Activated CD8-positive, alpha-beta memory T cell treated with anti-CD3 and anti-CD28 coated beads, Interleukin-2, amount 50 U/mL, for 48 hours (primary cell): ENCODE measurements at places on chromosomes 13 and 19.

DNA sequence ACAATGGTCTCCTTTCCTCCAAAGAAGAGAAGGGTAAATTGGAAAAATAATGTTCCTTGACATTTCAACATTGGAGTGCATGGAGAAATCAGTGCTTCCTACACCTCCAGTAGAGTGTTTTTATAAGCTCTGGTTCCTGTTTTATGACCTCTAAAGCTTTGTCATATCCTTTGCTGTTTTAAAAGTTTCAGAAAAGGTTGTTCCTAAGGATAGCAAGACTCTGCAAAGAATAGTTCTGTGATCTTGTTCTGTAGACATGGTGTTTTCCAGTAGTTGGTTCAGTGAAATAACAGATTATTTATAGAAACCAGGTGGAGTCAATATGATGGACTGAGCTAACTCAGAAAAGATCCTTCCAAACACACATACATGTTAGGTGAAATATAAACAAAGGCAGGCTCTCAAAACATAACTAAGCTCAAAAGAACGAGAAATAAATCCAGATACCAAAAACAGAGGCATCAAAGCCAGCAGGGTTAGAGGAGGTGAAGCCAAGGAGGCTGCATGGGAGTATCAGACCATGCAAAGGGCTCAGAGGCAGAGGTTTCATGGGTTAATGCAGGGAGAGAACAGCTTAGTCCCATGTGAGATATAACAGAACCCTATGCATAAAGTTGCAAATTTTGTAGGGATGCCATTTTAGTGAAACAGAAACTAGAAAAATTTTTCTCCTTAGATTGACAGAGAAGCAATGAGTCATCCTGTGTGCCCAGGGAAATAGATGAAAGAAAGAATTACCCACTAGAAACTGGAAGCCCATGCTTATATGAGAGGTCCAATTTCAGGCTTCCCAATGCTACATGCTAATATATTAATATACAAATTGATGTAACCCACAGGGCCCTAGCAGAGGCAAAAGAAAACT, 44.3 kb downstream of the SHISA2 start:
- DNase-seq = no peak

DNA sequence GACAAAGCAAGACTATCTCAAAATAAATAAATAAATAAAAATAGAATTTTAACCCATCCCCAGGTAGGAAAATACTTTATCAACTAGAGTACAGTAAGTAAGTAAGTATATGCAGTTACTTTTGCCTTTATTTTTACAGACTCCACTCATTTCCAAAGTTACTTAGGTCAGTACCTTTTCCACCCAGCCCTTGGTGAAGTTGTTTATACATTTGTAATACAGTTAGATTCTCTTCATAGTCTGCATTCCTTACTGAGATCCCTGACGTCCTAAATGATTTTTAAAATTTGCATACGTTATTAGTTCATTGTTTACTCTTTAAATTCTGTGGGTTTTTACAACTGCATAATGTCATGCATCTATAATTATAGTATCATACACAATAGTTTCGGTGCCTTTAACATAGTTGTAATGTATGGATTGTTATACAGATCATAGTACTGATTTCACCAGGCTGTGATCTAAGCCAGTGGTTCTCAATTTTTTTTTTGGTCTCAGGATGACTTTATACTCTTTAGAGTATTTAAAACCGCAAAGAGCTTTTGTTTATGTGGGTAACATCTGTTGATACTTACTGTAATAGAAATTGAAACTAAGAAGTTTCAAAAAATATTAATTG, 10.4 kb downstream of the SETDB2 start:
- no peak for DNase-seq

DNA sequence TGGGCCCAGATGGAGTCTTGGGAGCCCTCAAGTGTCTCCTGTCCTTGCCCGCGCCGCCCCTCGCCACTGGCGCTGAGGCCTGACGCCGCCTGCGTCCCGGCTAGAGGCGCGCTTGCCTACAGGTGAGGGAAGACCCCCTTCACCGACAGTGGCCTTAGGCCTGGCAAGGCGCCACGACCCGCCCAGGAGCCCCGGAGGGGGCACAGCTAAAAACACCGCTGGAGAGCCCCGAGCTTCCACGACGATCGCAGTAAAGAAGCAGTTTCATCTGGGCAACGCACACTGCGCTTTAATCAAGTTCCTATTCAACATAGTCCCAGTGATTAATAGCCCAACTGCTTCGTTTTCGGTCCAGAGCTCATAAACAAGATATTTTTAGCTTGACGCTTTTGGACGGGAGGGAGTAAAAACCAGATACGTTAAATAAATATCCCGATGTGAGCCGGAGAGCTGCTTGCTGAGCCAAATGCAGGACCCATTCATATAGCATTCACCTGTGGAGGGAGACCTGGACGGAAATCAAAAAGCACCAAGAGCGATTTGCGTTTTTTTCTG, 1.5 kb upstream of the CEBPA start:
- no peak for DNase-seq

DNA sequence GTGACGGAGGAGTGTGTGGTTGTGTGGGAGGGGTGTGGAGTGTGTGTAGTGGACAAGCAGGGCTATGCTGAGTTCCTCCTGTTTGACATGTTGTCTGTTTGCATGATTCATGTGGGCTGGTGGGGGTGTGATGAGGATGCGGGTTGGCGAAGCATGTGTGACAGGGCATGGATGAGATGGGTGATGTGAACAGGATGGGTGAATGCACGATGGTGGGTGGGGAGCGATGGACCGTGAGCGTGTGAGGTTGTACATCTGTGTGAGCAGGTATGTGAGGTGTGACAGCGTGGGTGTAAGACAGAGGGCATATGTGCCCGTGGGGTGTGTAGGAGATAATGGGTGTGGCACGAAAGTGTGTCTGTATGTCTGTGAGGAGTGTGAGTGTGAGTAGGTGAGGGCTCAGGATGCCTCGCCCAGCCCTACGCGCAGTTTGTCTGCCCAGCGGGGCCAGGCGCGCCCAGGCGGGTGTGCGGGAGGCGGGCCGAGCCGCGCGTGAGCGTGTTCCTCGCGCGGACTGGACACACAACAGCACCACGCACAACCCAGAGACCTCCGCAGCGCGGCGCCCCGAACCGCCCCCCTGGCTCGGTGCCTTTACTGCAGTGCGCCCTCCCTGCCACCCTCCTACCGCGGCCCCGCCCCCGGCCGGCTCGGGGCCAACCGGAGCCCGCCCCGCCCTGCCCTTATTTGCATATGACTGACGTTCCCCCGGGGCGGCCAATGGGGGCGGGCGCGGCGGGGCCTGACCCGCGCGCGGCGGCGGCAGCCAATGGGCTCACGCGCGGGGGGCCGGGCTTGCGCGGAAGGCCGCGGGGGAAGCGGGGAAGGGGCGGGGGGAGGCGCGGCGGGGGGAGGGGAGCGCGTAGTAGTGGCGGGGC, 14.4 kb downstream of the CIC start:
- peak; percentile 96 for DNase-seq

GRCh38 chr13:41145136-41145908, 12.7 kb upstream of the KBTBD6 start:
- DNase-seq = no peak

- DNase-seq = no peak
Observed at GRCh38 chr13:98801626-98802418, 49.4 kb upstream of the SLC15A1 start.

- DNase-seq = no peak
Observed at GRCh38 chr19:13521066-13521465, 14.8 kb upstream of the CACNA1A start.

DNA sequence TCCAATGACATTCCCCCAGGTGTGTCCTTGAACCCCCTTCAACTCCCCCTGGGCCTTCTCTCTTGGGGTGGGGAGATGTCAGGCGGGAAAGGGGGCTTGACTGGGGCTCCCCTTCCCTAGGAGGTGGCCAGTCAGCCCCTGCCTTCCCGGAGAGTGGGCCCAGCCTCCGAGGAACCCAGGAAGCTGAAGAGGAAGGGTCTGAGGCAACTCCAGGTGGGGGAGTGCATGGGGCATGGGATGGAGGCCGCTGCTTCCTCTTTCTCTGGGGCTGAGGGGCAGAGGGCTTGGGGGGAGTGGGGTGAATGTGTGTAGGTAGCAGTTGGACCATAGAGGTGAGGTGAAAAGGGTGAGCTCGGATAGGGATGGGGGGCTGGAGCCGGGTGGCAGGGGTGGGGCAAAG, 2.7 kb upstream of the INAFM1 start:
- DNase-seq = no peak

DNA sequence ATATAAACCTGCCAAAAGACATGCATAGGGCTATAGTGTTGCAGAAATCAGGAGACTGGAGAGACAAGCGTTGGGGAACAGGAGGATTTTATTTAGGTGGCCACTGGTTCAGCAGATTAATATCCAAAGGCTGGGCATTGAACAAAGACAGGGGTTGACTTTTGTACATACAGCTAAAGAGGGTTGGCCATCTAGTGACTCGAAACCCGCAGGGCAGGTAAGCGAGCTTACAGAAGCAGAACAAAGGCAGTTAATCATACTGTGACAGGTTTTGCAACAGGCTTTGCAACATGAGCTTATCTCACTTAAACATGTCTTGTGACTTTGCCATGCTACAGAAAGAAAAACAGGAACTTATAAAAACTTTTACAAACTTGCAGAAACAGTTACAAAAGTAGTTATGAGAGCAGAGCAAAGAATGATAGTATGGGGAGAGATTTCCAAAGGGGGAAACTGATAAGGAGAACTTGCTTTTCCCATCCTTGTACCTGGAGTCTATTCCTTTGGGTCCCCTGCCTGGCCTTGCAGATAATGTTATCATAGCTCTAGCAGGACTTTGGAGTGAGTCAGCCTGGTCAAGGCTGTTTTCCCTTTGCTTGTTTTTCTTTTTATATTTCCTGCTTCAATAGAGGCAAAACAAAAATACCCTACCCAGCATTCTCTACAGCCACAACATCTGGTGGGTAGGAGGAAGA, 234.2 kb downstream of the PCDH17 start:
- no peak for DNase-seq

DNA sequence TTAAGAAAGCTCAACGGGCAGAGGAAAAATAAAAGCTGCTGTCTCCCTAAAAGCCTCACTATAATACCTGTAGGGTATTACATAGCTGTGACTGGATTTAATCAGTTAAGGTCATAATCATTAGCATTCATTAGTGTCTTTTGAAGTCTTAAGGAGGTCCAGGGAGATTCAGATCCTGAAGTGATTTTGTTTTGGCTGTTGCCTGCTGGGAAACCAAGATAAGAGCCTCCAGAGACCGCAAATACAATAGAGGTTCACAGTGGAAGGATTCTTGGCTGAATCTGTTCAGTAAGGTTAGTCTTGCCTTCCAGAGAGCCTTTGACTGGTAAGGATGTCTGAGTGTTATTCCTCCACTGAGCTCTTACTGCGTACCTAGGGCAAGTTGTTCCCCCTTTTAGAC, 54.0 kb upstream of the TNFRSF19 start:
- no peak for DNase-seq

GRCh38 chr19:10662384-10663251, 8.5 kb downstream of the ILF3 start:
- no peak for DNase-seq

DNA sequence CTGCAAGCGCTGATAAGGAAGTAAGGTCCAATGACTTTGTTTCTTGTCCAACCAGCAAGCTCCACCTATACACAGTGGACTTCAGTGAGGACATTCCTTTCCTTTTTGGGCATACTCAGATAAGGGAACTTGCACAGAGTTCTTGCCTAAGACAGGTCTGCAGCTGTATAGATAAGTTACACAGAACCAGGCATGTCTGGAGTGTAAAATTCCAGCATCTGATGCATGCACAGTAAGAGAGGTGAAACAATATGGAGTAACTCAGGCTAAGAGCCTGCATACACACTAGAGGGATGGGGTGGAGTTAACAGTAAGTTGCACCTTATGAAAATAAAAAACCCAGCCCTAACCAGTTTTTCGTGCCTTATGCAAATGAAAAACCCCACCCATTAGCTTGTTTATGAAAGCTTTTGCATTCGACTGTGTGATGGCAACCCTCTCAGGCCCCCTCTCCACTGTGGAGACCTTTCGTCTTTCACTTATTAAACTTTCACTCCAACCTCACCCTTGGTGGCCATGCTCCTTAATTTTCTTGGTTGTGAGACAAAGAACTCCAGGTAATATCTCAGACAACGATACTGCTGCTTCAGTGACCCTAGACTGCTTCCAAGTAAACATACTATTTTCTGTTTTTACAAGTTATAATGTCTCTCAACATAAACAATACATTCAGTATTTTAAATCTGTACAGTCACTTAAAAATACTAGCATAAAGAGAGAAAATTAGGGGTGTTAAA, 2859.0 kb upstream of the PCDH20 start:
- DNase-seq = no peak

DNA sequence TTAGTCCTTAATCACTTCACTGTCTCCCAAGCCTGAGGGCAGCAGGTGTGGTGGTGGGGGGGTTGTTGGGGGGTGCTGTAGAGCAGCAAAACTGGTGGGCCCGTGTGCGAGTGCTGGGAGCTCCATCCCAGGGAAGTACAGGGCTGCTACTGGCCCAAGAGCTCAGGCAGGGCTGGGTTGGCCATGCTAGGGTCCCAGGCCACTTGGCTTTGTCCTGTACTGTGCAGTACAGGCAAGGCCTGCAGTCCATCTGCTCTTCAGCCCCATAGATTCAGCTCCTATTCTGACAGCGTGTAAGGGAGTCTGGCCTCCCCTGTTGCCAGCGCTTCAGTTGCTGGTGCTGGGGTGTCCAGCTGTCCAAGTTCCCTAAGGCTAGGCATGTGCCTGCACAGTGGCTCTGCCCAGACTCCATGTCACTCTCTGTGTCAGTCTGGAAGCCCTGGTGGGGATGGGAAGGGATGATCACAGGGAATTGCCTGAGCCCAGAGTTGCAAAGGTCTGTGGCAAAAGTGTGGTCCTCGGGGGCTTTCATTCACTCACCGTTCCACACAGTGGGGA, 1261.7 kb downstream of the EFNB2 start:
- no peak for DNase-seq

DNA sequence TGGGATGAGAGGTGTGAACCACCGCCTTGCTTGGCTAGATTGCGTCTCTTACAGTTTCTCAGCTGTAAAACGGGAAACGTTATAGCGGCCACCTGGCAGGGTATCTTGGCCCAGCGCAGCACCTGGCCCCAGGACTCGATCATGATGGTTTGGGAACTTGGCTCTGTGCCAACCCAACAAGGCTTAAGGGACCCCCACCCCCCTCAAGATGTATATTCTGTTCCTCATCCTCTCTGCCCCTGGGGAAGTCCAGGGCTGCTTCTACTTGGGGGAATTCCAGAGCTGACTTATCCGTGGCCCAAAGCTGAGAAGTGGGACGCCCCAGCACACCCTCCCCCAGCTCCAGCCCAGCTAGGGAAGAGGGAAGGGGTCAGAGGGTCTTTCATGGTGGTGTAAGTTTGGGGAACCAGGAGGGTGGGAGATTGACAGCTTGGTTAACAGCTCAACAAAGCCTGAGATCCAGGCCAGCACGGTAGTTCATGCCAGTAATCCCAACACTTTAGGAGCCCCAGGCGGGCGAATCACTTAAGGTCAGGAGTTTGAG, 695 bp downstream of the ICAM1 start:
- no peak for DNase-seq

GRCh38 chr13:40895227-40896184, 106.1 kb downstream of the SLC25A15 start:
- no peak for DNase-seq

DNA sequence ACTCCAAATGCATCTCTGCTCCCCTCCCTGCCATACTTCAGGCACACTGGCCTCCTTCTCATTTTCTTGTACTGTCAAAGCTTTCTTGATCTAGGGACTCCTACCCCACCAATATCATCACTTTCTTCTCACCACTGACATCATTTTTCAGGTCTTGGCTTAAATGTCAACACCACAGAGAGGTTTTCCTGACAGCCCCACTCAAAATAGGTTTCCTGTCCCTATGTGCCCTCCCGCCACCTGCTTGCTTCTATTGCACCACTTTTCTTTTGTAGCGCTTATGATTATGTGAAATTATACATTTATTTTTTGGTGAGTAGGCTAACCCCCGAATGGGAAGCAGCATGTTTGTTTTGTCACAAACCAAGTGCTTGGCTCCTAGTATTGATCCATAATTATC, 164.6 kb downstream of the NDFIP2 start:
- DNase-seq = no peak
